ENCODE measurements at places on chromosomes 3 and 15. TPM values are rescaled to one million over a fixed set of nuclear protein-coding genes. Genes with fewer than 3 reads are reported as not detected.

GRCh38 chr3:139284221-139284620 is 59.6 kb upstream of the MRPS22 start:
- H3K4me3 ChIP-seq, result no peak overlapping the region
- H3K4me1 ChIP-seq, result no peaks in the 10 kb centered on the region
- H3K36me3 ChIP-seq, result no peaks in the 10 kb centered on the region
- no peak for DNase-seq
- H3K27me3 ChIP-seq, result no peaks in the 10 kb centered on the region

DNA sequence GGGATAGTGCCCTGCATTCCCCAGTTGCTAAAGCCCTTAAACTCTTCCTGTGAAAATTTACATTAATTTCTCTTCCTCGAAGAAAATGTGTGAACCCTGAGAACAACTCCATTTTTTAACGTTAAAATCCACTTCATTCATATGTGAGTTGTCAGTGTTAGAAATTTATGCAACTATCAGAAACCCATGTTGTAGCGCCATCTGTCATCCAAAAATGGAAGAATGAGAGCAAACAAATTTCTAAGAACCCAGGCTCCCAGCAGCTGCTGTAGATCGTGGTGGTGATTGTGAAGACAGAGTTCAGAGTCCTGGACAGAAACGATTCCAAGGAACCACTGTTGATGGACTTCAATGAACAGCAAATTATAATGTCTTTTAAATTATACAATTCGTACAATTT is 179.7 kb upstream of the NDN start:
- no peaks in the 10 kb centered on the region for H3K4me1 ChIP-seq
- H3K4me3 ChIP-seq, result no peak overlapping the region

DNA sequence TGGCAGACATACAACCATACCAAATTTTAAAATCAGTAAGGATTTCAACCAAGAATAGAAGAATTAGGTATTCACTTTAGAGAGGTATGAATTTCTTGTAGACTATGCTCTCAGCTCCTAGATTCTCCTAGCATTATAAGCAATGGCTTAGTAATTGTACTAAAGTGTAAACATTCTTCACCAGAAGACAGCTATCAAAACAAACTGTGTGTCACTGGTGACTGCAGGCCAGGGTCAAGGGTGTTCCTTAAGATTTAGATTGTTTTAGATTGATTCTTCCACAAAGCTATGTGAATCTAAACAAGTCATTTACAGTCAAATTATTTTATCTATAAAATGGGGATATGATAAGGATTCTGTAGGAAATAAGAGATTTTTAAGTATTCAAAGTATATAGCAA is 23.1 kb upstream of the GP5 start:
- H3K4me3 ChIP-seq, result no peak overlapping the region
- H3K4me1 ChIP-seq, result no peaks in the 10 kb centered on the region
- peaks cover 51% of the 10 kb centered on the region for H3K36me3 ChIP-seq

- peaks cover 89% of the 10 kb centered on the region for H3K36me3 ChIP-seq
- DNase-seq, result no peak
- no peak overlapping the region for H3K4me3 ChIP-seq
Measured at GRCh38 chr3:98583766-98584165, 9.6 kb downstream of the CPOX start.

DNA sequence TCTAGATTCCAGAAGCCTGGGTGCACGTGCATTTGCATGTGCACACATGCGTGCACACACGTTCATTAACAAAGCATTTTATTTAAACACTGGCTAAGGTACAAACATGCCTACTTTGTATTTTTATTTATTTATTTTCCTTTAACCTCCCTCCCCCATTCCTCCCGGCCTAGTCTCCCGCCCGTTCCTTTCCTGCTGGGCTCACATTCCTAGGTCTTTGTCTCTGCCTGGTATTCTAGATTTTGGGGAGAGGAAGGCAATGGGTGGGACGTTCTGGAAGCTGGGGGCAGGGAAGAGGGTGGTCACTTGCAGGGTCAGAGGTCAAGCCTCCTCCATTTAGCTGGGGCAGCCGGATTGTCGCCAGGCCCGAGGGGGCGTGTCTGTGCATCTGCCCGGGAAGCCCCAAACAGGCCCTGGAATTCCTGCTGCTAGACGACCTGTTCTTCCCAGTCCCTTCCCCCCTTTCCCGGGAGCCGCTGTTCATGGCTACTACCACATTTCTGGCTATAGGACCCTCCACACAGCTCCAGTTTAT is 51.8 kb downstream of the TRIM71 start:
- no peaks in the 10 kb centered on the region for H3K27me3 ChIP-seq
- H3K27ac ChIP-seq, result no peak overlapping the region
- no peak overlapping the region for H3K4me3 ChIP-seq

DNA sequence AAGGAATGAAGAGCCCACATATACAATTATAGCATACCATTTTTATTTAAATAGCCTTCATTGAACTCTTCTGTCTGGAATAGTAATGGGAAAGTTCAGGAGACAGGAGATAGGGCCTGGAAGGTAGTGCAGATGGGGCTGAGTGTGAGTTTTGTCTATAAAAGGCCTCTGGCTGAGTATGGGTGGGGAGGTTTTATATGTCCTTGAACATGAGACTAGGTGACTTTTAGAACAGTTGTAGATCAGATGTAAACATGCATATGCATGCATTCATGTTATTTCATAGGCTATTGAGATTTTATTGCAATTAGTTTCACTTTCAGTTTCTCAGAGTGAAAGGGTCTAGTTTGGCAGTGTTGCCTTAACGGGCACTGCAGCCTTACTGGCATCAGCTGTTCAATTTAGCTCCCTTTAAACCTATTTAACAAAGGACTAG is 27.1 kb downstream of the CGGBP1 start:
- H3K4me3 ChIP-seq, result peak overlapping the region; percentile 49
- no peak for DNase-seq

GRCh38 chr3:127193341-127193740 is 410 bp downstream of the PRR23E start:
- no peaks in the 10 kb centered on the region for H3K4me1 ChIP-seq
- no peak for DNase-seq
- no peaks in the 10 kb centered on the region for H3K27me3 ChIP-seq
- no peak overlapping the region for H3K27ac ChIP-seq
- no peak overlapping the region for H3K4me3 ChIP-seq

DNA sequence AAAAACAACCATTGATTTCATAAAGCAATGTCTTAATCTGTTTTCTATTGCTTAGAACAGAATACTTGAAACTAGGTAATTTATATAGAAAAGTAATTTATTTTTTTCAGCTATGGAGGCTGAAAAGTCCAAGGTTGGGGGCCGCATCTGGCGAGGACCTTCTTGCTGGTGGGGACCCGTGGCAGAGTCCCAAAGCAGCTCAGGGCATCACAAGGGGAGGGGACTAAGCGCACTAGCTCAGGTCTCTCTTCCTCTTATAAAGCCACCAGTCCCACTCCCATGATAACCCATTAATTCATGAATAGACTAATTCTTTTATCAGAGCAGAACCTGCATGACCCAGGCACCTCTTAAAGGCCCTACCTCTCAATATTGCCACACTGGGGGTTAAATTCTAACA is 87.2 kb upstream of the KLF13 start:
- H3K27ac ChIP-seq, result no peak overlapping the region
- no peak for DNase-seq
- no peak overlapping the region for H3K4me3 ChIP-seq

DNA sequence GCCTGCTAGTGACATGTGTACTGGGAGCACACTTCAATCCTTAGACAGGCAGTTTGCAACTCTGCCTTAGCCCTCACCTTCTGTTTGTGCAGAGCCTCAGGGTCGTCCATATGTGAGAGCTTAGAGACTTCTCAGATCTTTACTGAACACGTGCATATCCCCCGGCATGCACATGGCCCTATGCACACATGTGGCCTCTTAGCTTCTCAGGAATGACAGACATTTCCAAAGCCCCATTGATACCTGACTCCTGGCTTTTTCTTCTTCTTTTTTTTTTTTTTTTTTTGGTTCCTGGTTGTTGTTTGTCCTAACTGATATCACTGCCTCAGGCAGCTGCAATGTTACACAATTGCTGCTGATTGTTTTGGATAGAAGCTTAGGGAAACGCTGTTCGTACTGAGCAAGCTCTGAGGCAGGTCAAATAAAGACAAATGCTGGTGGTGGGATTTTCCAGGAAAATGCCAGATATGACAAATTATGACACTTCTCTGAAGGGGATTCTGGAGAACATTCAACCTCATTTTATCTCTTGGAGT is 107.2 kb upstream of the RGMA start:
- no peaks in the 10 kb centered on the region for H3K36me3 ChIP-seq
- no peak overlapping the region for H3K4me3 ChIP-seq
- H3K4me1 ChIP-seq, result no peaks in the 10 kb centered on the region
- no peak for DNase-seq
- H3K27ac ChIP-seq, result no peak overlapping the region

DNA sequence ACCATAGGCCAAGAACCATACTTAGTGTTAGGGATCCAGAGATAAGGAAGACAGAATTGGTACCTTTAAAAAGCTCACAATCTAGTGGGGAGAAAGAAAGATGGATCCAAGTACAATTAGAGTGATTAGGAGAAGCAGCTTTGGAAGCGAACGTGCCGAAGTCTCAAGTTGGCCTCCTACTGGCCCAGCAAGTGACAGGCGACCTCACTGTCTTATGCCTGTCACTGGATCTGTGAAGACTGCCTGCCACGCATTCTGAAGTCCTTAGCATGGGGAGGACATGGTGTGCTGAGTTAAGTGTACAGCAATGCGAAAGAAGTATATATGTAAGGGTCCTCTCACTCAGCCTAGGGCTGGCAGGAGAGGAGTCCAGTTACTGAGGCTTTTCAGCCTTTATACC is 141.0 kb downstream of the GABRB3 start:
- no peaks in the 10 kb centered on the region for H3K4me1 ChIP-seq
- no peaks in the 10 kb centered on the region for H3K36me3 ChIP-seq
- no peaks in the 10 kb centered on the region for H3K27me3 ChIP-seq
- H3K27ac ChIP-seq, result no peak overlapping the region

GRCh38 chr3:5554245-5554747 is 366.8 kb downstream of the EDEM1 start:
- no peaks in the 10 kb centered on the region for H3K4me1 ChIP-seq
- H3K36me3 ChIP-seq, result no peaks in the 10 kb centered on the region
- no peak overlapping the region for H3K4me3 ChIP-seq
- DNase-seq, result no peak
- H3K27ac ChIP-seq, result no peak overlapping the region

DNA sequence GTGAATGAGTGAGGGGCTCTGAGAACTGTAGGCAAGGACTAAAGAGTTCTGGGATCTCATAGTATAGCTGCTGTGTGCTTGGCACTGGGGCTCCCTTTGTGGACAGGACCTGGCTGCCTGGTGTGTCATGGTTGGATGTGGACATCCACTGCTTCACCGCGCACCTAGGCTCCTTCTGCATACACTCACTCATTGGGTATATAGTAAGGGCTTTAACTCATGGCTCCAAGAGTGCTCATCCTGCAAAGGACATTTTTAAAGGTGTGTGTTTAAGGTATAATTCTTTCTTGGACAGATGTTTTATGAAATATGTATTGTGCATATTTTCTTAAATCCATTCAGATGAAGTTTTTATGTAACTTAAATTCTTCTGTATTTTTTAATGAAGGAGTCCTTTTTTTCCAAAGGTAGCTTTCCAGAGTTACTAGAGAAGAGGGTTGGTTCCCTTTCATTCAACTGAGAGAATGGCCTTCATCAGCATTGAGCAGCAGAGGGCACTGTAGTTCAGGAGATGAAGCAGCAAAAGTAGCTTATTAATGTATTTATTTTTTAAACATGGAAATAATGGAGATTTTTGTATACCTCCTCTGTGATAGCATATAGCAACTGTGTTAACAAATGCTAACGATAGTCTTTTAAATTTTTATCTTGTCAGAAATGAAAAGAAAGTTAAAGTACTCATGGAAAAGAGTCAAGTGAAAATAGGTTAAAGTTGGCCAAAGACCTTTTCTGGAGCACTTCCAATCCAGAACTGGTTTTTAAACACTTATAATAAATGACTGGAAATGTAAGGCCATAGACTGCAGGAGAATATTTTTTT is 25.2 kb downstream of the OXNAD1 start:
- H3K27ac ChIP-seq, result no peak overlapping the region
- H3K4me3 ChIP-seq, result no peak overlapping the region
- H3K36me3 ChIP-seq, result peaks cover 11% of the 10 kb centered on the region
- H3K27me3 ChIP-seq, result no peaks in the 10 kb centered on the region

GRCh38 chr3:32226875-32227500 is 11.5 kb upstream of the CMTM8 start:
- DNase-seq, result no peak
- H3K27ac ChIP-seq, result no peak overlapping the region
- H3K4me3 ChIP-seq, result no peak overlapping the region
- H3K27me3 ChIP-seq, result no peaks in the 10 kb centered on the region
- no peaks in the 10 kb centered on the region for H3K36me3 ChIP-seq

The DPH3 gene
- total RNA-seq, result 29.0 TPM

The AADACL2 gene
- 0.21 TPM for total RNA-seq

The SYNPR gene
- total RNA-seq, result not detected

The ARHGEF26 gene
- 50.9 TPM for total RNA-seq

The SLC2A2 gene
- not detected for total RNA-seq

The SLC12A1 gene
- not detected for total RNA-seq

The TM4SF1 gene
- 146 TPM for total RNA-seq

The LRRC15 gene
- total RNA-seq, result 0.24 TPM

The ZNF619 gene
- total RNA-seq, result 8.6 TPM

Data from lower lobe of right lung (tissue), 2 donors.